ENCODE measurements at places on chromosomes 4 and X.

DNA sequence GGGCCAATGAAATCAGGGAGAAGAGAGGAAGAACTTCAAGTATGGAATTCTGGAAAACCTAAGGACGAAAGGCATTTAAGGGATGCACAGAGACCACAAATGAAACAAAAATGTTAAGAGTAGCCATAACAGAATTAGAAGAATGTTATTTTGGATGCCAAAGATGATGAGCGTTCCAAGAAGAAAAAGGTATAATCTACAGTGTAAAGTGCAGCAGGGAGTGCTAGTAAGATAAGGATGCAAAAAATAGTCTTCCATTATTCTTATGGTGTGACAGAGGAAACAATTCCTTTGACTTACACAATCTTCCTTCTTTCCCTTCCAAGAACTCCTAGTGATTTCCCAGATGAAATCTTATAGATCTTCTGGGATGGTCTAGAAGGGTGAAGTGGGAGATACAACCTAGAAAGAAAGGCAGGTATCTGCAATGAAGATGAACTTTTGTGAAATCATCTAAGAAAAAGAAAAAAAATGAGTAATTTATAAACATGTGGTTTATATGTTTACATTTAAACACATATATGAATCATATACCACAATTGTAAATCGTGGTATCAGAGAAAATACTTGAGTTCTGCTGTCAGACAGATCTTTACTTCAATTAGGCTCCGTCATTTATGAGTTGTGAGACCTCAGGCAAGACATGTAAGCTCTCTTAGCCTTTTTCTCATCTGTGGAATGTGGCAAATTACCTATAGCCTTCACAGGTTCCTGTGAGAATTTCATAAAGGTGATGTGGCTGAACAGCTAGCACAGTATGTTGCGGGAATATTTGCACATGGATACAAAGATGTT, 8.1 kb downstream of the MORF4L2 start:
- no peak for DNase-seq

DNA sequence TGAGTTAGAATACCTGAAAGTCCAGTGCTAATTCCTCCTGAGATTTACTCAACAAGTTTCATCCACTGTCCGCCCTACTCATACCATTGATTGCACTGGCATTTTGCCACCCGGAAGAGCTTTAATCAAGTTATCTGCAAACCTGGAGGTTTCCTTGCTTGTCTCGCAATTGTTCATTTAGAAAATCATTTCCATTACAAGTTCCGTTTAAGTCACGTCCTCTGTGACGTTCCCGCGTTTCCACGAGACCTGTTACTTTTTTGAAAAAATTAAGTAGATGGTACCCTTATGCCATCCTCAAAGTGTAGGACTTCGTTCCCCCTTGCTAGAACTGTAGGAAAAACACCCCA, 761 bp upstream of the FRYL start:
- DNase-seq, result no peak

- no peak for DNase-seq
Measured at GRCh38 chrX:149471397-149471796, 33.7 kb downstream of the IDS start.

DNA sequence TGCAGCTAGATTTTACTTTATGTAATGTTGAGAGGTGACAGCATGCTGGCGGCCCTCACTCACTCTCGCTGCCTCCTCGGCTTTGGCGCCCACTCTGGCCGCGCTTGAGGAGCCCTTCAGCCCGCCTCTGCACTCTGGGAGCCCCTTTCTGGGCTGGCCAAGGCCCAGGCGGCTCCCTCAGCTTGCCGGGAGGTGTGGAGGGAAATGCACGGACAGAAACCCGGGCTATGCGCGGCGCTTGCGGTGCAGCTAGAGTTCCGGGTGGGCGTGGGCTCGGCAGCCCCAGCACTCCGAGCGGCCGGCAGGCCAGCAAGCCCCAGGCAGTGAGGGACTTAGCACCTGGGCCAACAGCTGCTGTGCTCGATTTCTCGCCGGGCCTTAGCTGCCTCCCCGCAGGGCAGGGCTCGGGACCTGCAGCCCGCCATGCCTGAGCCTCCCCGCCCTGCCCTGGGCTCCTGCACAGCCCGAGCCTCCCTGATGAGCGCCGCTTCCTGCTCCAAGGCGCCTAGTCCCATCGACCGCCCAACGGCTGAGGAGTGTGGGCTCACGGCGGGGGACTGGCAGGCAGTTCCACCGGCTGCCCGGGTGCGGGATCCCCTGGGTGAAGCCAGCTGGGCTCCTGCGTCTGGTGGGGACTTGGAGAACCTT, 128.7 kb downstream of the GASK1B start:
- peak; percentile 74 for DNase-seq

DNA sequence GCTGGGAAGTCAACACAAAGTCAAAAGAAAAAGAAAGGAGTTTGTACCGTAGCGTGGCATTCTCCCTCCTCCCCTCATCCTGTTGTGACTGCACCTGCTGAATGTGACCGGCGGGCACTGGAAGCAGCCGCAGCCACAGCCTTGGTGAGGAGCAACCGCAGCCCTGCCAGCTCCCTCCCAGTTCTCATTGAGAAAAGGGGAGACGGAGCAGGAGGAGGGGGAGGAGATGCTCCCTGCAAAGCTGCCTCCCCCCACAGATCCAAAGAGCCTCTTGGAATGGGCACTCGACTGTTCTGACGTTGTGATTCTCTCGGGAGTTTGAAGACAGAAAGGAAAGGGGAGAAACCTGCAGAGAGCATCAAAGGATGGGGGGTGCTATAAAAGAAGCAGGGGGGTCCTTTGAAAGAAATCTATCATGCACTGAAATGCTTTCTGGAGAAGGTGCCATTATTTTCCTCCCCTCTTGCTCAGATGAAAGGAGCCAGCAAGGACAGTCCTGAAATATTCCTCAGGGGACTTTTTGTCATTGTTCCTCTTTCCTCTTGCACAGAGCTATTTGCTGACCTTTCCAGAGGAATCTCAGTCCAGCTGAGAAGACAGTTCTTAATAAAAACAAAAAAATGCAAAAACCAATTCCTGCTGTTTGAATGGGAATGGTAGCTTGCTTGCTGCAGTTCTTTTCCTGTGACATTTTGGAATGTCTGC, 429.7 kb downstream of the MAPK10 start:
- peak; percentile 46 for DNase-seq

DNA sequence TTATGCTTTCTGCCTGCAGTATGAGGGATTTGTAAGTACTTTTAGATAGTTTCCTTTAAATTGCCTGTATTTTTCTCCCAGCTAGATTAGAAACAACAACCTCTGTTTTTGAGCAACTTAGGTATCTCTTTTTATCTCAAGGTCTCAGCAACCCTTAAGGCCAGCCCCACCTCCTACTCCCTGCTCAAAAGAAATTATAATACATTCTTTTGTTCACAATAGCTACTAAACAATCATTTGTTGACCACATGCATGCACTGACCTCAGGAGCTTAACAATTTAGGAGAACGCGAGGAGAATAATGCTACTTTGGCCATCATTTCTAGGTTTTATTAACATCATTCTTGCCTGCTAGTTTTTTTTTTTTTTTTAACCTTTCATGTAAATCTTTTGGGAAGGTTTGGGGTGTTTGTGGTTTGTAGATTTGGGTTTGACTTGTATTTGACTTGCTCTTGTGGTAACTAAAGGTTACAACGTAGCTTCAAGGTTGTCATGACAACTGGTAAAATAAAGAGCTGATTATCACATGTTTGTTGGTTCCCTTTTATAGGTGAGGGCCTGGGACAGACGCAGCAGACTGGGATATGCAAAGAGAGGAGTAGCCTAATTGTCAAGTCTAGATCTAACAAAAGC, 145.4 kb upstream of the PLAC1 start:
- DNase-seq, result no peak

DNA sequence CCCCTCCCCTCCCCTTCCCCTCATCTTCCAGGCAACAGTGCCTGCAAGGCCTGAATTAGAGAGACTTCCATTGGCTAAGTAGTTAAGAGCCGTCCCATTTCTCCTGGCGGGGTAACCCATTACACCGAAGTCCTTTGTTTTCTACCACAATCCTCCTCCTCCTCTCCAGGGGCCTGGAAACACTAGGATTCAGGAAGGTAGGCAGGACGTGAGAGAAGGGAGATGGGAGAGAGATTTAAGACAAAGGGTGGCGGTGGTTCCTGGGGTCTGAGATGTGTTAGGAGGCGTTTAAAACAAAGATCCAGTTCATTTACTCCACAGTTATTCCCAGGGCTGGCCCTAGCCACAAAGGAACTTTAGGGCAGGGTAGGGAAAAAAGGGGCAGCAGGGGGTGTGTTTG, 28.0 kb downstream of the NYX start:
- no peak for DNase-seq

DNA sequence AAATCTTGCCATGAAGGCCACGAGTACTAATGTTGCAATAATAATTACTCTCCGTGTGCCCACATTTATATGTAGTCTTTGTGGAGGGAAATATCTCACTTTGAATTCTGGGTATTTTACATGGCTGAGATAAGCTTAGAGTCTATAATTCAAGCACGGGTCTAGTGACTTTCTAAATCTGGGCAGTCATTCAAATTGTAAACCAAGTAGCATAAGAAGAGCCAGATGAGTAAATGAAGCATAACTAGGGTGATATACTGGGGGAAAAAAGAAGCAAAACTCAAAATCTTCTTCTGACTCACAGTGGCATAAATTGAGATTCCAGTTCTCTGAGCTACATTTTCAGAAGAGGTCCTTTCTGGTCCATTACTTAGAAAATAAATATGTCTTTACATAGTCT, 53.0 kb downstream of the MAPK10 start:
- DNase-seq, result no peak

GRCh38 chrX:129953334-129953648, 29.1 kb upstream of the BCORL1 start:
- no peak for DNase-seq

DNA sequence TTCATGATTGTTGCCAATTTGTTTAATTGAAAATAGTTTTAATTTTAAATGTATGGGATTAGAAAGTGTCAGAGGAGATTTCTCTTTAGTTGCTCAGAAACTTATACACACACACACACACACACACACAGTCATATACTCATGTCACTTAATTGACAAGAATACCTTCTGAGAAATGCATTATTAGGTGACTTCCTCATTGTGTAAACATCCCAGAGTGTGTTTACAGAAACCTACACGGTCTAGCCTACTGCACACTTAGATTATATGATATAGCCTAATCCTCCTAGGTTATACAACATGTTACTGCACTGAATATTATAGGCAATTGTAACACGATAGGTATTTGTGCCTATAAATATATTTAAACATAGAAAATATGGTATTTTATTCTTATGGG, 1327.4 kb downstream of the FSTL5 start:
- no peak for DNase-seq

GRCh38 chr4:119549639-119550038, 79.0 kb downstream of the PDE5A start:
- DNase-seq, result no peak

DNA sequence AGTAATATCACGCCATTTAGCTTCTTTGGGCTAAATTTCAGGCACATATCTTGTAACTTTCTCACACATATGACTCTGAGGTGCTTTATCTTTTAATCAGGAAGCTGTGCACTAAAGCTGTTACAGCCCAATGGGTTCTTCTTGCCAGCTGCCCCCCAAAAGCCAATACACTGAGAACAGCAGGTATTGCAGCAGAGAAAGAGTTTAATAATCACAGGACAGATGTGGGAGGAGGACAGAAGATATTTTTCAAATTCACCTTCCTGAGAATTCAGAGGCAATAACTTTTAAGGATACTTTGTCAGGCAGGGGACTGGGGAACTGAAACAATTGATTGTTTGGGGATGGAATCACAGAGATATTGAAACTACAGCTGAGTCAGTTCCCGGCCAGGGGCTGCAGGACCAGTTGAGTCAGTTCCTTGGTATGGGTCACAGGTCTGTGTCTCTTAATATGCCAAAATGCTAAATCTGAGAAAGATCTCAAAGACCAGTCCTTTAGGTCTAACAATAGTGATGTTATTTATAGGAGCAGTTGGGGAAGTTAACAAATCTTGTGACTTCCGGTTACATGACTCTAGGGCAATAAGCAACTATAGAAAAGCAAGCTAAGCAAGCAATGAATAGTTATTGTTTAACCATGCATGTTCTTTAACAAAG, 28.1 kb downstream of the DDIT4L start:
- DNase-seq, result no peak

GRCh38 chrX:113629326-113629725, 788.7 kb upstream of the AMOT start:
- DNase-seq, result no peak

DNA sequence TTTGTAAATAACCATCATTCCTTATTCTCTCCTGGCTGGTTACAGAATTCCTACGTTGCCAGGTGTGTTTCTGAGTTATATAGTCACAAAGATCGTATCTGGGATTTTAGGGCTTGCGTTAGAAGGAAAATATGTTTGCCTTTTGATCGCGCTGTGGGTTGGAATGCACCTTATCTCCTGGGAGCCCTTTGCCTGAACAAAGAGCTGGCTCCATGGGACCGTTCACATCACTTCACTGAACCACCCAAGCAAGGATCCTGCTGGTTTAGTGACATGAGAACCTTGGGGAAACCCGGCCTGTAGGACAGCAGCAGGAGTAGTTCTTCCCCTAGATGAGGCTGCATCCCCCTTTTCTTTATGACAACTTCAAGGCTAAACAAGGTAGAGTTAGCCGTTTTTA, 51.6 kb downstream of the RS1 start:
- DNase-seq, result no peak

- no peak for DNase-seq
Measured at GRCh38 chr4:123843137-123843536, 446.5 kb downstream of the SPRY1 start.

DNA sequence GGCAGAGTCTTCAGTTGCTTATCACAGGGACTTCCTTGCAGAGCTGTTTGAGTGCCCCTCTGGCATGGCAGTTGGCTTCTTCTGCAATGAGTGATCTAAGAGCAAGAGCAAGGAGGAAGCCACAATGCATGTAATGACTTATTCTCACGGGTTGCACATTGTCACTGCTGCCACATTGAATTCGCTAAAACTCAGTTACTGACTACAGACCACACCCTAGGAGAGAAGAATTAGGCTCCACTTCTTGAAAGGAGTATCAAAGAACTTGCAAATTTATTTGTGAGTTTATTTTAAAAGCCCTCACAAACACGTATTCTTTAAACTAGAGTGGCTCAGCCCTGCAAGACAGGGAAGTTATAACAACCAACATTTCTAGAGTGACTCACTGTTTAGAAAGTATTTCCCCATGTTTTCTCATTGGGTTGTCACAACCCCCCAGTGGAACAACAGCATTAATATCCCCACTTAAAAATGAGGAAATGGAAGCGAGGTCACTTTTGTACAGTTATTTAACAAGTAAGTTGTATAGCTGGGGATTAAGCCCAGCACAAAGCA, 32.4 kb upstream of the RBPJ start:
- DNase-seq, result peak; percentile 62

DNA sequence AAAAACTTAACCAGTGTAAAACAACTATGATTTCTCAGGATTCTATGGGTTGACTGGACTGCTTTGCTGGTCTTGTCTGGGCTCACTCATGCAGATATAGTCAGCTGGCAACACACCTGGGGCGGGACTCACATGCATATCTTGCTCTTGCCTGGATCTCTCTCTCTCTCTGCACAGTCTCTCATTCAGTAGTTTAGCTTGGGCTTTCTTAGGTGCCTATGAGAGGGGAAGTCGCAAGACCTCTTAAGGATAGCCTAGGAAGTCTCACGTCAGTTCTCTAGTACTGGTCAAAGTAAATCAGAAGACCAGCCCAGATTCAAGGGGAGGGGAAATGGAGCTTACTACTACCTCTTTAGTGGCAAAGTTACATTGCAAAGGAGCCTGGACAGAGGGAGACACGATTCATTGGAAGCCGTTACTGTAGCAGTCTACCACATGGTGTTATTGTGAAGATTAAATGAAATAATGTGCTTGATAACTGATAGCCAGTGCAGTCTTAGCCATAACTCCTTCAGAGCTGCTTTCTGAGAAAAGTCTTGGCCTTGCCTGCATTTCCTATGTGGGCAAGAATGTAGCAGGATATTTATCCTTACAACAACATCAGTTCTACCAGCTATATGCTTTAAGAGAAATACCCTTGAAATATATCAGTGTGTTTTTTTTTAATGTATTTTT, 2.1 kb downstream of the COPS4 start:
- no peak for DNase-seq

Measured in upper lobe of left lung (tissue), 6 donors.